HuH-7 (cell line): ENCODE measurements at places on chromosomes 2 and 18.

- no peak for DNase-seq
These were observed 77.0 kb upstream of the CERS6 start for GRCh38 chr2:168378960-168379669.

DNA sequence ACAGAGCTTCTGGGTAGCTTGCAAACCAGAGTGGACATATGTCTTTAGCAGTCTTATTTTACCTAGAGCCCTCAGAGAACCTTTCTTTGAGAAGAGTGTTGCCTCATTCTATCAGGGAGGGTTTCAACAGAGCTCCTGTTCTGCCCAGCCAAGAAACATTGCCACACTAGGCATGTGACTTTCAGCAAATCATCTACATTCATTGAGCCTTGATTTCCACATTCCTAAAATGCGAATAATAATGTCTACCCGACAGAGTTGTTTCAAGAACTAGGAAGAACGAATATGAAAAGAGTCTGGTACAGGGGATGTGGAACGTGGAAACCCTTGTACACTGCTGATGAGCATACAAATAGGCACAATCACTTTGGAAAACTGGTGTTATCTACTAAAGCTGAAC lies 7.8 kb upstream of the PRKAG3 start:
- DNase-seq: no peak

GRCh38 chr2:8266563-8266962 lies 415.3 kb upstream of the ID2 start:
- DNase-seq: no peak

- no peak for DNase-seq
These were observed 44.5 kb downstream of the PSMD14 start for GRCh38 chr2:161352719-161353118.

- no peak for DNase-seq
These were observed 83.5 kb upstream of the SKOR2 start for GRCh38 chr18:47334966-47335365.

DNA sequence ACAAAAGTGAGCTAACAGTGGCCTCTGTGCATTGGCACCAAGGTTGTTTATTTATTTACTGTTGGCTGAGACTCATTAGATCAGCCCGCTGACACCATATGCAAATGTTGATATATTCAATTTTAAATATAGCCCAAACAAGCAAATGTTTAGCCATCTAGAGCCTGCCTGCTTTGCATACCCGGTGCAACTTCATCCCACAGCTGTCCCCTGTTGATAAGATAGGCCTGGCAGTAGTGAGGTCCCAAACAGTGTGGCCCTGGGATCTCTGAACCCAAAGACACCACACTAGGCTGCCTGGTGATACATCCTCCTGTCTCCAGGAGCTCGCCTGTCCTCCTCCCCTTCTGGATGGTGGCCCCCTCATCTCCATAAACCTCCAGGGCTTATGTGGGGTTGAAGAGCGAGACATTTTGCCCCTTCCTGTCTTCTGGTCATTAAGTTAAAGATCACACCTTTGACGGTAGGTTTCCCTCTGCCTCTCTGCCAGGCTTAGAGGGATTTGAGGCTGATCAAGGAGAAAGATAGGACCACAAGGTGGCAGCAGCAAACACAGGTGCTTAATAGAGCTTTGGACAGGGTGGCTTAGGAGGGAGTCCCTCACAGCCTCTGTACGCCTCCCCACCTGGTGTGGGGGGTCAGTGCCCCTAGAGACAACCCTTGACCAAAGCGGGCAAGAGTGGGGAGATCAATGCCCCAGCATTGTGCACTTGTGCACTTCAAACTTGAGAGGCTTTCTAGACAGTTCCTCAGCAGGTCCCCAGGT lies 23.7 kb upstream of the MYO5B start:
- DNase-seq: no peak

DNA sequence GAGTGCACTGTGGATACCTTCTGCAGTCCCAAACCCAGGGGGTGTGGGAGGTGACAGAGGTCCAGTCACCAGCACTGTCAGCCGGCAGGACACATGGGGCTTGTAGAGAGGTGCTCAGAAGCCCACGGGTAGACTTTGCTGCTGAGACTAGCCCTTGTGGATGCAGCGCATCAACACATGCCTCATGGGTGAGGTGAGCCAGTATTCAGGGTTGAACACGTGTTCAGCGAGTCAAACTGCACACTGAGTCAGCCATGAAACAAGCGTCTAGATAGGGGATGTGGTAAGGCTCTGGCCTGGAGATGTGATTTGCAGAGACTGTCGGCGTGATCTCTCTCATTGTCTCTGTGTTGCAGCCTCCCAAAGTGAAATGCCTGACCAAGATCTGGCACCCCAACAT lies 35.8 kb upstream of the SCLY start:
- DNase-seq: no peak
